ENCODE measurements at places on chromosomes 13 and 19.

DNA sequence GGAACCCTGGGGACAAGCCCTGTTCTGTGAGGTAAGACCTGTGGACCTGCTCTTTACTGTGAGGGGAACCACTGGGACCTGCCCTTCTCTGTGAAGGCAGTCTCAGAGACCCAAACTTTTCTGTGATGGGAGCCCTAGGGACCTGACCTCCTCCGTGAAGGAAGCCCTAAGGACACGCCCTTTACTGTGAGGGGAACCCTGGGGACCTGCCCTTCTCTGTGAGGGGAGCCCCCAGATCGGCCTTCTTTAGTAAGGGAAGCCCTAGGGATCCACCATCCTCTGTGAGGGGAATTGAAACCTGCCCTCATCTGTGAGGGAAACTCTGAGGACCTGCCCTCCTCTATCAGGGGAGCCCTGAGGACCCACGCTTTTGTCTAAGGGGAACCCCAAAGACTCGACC lies 343.5 kb downstream of the UQCRFS1 start:
- peak; percentile 60 for ATAC-seq

DNA sequence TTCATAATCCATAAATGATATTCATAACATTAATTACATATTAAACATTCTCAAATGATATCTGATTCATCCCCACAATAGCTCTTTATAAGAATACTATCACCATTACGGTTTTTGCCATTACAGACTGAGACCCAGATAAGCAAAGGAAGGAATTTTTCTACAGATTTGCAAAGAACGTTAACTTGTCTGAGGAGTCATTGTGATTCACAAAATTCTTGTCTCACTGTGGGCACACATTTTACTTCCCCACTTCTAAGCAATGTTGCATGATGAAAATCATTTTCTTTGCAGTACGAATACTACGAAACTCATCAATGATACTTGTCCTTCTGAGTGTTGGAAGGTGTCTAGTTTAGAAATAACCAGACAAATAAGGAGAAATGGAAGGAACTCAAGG lies 70.1 kb downstream of the NALCN start:
- ATAC-seq: no peak

- no peak for ATAC-seq
Measured at GRCh38 chr13:71758828-71759227, 108.2 kb downstream of the DACH1 start.

- no peak for ATAC-seq
Measured at GRCh38 chr13:20415306-20415679, 110.4 kb downstream of the CRYL1 start.

GRCh38 chr19:752652-753517 lies 2.0 kb downstream of the MISP start:
- no peak for ATAC-seq

GRCh38 chr13:23391752-23392151 lies 41.8 kb downstream of the SACS start:
- ATAC-seq: no peak

- no peak for ATAC-seq
Measured at GRCh38 chr19:58409010-58409790, 751 bp downstream of the ZNF584 start.

DNA sequence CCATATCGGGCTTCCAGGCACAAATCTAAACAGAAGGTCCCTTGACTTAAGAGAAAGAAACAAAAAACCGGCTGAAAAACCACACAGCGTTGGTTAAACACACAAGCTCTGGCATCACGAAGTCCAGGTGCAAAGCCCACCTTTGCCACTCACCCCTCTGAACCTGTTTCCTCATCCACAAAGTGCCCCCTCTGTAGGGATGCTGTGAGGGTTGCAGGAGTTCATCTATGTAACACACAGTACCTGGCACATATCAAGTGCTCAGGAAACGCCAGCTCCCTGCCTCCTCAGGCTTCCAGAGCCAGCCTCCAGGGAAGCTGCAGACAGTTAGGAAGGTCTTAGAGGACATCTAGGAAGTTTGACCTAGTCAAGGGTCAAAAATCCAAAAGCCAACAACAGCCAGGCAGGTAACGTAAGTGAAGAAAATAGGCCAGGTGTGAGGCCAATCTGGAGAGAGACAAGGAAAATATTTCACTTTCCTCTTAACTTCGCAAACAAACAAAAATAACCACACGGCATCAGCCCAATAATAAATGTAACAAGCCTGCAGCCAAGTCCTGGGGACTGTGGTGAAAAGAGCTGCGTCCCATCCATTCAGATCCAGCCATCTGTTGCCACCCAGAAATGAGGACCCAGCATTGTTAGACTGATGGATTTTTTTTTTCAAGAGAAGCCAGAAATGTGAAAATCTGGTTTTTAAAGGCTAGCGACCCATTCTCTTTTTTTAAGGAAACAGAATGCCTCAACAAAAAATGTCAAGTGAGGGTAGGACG lies 10.0 kb downstream of the KDELR1 start:
- no peak for ATAC-seq

DNA sequence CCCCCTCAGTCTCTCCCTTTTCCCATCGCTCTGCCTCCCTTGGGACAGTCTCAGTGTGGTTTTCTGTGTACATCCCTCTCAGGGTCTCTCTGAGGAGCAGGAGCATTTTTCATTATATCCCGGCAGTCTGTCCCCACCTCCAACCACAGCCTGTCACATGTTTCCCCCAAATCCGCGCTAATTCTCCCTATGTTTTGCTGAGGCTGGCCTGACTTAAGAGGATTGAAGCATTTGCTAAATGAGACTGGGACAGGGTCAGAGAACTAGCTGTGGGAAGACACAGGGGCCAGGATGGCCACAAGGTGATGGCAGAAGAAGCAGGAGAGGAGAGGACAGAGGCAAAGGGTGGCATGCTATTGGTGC lies 5.5 kb downstream of the TPRX1 start:
- no peak for ATAC-seq

- ATAC-seq: no peak
Measured at GRCh38 chr13:52048516-52048915, 24.0 kb downstream of the UTP14C start.

DNA sequence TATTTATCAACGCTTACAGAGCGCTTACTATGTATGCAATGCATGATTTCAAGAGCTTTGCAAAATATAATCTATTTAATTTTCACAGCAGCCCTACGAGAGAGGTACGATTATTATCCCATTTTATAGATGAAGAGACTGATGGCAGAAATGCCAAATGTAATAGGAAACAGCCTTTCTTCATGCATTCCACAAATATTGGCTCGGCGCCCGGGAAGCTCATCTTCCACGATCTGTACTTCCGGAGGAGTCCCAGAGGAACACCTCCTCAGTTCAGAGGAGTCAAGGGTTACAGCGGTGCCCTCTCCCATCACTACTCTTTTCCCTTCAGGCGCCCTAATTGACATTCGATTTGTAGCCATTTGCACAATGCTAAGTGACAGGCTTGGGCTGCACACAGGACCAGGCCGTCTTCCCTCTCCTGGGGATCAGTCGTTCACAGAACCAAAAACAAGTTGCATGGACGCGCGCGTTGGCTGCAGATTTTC lies 1.1 kb upstream of the ARHGAP35 start:
- ATAC-seq: no peak

- ATAC-seq: no peak
Measured at GRCh38 chr13:23748109-23748990, 140.8 kb downstream of the MIPEP start.

DNA sequence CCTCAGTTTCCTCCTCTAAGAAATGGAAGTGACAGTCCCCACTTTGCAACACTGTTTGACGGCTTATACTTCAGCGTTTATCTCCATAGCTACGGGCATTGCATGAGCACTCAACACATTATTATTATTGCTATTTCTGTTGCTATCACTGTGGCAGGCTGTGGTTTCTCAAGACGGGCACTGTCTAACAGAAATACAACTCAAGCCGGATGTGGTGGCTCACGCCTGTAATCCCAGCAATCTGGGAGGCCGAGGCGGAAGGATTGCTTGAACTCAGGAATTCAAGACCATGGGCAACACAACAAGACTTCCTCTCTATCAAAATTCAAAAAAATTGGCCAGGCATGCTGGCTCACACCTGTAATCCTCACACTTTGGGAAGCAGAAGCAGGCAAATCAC lies 4.9 kb upstream of the ZSWIM4 start:
- no peak for ATAC-seq

GRCh38 chr13:36920616-36921185 lies 663 bp upstream of the SMAD9 start:
- ATAC-seq: no peak

- ATAC-seq: peak; percentile 95
Measured at GRCh38 chr13:41004875-41005693, 14.0 kb downstream of the ELF1 start.

- ATAC-seq: no peak
Measured at GRCh38 chr13:49683489-49683888, 7.8 kb downstream of the EBPL start.

- no peak for ATAC-seq
Measured at GRCh38 chr13:30049692-30050091, 199.3 kb upstream of the UBL3 start.

DNA sequence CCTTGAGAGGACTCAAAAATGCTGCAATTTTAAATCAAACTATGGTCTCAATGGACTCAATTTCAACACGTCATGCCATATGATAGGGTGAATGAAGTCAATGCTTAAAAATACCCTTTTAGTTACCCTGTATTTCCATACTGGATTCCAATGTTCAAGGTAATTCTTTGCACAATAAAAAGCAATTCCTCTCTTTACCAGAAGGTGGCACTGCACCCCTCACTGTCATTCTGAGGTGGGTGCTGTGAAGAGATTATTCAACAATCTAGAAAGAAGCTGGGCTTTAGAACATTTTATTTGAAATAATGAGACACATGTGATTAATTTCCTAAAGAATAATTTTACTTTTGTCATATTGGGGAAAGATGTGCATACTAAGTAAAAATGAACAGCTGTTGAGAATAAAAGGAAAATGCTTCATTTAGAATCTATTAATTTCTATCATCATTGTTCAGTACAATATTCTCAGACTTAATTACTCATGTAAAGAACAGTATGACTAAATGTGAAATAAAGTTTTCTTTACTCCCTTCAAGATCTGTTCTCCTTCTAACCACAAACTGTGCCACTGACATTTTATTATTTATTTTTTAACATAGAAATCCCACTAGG lies 789.1 kb downstream of the GPC5 start:
- no peak for ATAC-seq

- no peak for ATAC-seq
Measured at GRCh38 chr19:55303477-55303876, 19.7 kb downstream of the BRSK1 start.

DNA sequence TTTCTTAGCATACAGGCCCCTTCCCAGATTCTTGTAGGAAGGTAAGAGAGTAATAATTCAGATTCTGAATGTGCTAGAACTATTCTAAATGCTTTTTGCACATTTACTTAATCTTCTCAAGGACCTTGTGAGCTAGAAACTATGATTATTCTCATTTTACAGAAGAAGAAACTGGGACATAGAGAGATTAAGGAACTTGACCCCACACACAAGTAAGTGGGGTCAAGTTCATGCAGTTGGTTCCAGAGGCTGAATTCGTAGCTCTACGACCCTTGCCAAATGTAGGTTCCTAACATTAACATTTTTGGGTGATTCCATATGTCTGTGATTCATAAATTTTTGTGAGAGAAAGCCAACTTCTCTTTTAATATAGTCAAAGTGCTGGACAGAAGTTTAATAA lies 238.1 kb downstream of the LACC1 start:
- no peak for ATAC-seq

DNA sequence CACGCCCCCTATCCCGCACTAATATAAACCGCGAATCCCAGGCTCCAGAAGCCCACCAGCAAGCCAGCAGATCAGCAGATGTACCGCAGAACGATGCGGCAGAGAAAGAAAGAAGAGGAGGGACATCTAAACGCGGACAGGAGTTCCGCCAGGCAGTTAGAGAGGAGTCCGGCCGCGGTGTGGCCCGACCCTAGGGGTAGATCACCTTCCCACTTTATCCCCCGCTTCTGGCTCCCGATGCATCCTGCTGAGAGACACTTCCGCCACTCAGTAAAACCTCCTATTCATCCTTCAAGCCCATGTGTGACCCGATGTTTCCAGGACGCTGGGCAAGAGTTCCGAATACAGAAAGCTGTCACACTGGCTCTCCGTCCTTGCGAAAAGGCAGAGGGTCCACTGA lies 1046.8 kb downstream of the SLITRK5 start:
- no peak for ATAC-seq

- no peak for ATAC-seq
Measured at GRCh38 chr19:6610934-6611852, 20.2 kb upstream of the CD70 start.

- ATAC-seq: no peak
Measured at GRCh38 chr19:46639358-46640182, 3.6 kb upstream of the GNG8 start.

DNA sequence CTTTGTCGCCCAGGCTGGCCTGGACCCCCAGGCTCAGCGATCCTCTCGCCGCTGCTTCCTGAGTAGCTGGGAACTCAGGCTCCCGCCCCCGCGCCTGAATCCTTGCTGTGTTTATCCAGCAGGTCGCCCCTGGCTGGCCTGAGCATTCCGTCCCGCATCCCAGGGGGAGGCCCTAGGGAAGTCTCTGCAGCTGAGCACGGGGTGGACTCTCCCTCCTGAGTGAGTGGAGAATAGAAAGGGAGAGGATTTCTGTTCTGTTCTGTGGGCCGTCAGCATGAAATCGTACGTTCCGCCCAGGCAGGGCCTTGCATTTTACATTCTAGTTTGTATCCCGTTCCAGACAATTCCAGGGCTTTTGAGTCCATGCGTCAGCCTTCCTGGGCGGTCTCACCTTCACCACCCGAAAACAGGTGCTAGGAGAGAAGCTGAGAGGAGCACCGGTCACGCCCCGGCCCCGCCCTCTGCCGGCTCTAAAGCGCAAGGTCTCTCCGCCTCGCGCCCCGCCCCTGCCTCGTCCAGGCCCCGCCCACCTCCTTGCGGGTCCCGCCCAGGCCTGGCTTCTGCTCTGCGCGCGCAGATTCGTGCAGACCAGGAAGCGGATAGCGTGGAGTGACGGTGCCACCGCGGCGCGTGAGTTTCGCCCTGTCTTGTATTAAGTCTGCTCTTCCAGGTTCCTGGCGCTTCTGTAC lies at the start of gene ZNF761:
TSS of gene ZNF761 (plus strand) at position 586 of the 689 bp plus-strand sequence. CDS start 15,285 bp downstream, outside the sequence.
- peak; percentile 100 for ATAC-seq

DNA sequence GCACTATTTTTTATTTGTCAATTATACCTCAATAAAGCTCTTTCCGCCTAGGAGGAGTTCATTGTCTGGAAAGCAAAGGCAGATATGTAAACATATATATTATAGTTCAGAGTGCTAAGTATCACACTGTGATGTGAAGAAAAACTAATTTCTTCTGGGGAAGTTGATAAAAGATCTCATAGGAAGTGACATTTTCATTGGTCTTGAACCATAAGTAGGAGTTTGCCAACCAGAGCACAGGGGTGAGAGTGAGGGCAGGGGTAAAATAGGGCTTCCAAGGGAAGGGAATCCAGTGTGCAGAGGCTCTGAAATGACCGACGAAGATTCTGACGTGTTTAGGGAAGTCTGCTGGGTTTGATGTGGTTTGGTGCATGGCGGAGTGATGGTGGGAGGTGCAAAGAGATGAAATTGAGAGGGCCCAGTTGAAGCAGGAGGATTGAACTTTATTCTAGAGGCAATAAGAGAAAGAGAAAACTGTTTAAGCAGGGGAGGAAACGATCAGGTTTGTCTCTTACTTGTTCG lies 780 bp upstream of the GTF2F2 start:
- ATAC-seq: peak; percentile 81

- ATAC-seq: peak; percentile 49
Measured at GRCh38 chr19:13152974-13153568, 2.9 kb downstream of the IER2 start.
